ENCODE measurements at places on chromosomes 11 and 22.
A peak's percentile ranks its signal among the peaks of the same experiment; 100 is the strongest.

- DNase-seq = peak; percentile 77
Observed at GRCh38 chr11:57424792-57425564, 1.9 kb downstream of the SLC43A3 start.

DNA sequence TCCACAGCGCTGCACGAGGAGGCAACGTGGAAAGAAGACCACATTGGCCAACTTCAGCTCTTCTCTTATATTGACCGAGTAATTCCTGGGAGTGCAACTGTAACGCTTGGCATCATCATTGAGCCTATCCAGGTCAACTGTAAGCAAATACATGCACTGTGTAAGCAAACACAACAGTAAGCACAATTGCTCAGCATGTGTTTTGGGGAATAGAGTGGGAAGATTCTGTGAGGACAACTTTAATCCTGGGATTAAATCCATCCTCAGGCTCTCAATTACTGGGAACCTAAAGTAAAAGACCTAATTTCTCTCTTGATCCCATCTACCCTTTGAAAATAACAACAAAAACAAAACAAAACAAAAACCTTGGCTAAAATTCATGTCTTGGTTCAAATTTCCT, 109.5 kb upstream of the DDI1 start:
- DNase-seq = no peak

- no peak for DNase-seq
Observed at GRCh38 chr11:33577204-33577603, 123.4 kb downstream of the C11orf91 start.

- no peak for DNase-seq
Observed at GRCh38 chr11:99537681-99538080, 516.9 kb downstream of the CNTN5 start.

- peak; percentile 90 for DNase-seq
Observed at GRCh38 chr11:62546244-62546928, at the start of gene AHNAK. Gene AHNAK, minus strand, starts transcription at chr11:62546806. Its CDS starts 10,708 bp downstream, at chr11:62536098.

- no peak for DNase-seq
Observed at GRCh38 chr22:19878461-19879245, 24.0 kb upstream of the GNB1L start.

GRCh38 chr11:66509131-66509561, 1.3 kb upstream of the BBS1 start:
- DNase-seq = no peak

DNA sequence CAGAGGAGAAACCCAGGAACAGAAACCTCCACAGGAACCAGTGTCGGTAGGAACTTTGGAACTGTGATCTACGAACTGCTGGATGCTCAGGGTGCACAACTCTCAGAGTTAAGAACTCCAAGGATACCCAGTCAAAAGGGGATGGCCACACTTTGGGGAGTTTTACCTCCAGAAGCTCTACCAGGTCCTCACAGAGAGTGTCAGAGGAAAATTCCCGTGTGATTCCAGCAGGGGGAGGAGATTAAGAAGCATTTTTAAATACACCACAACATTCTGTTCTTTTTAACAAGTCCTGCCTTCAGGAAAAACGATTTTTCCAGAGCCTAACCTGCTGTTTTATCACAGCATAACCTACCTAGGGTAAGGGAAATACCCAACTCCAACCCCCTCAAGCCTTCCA, 104.0 kb downstream of the SOX6 start:
- no peak for DNase-seq

GRCh38 chr11:121749691-121750090, 296.9 kb upstream of the SORL1-AS1 start:
- DNase-seq = no peak

- DNase-seq = no peak
Observed at GRCh38 chr11:122803306-122803705, 35.0 kb upstream of the CRTAM start.

DNA sequence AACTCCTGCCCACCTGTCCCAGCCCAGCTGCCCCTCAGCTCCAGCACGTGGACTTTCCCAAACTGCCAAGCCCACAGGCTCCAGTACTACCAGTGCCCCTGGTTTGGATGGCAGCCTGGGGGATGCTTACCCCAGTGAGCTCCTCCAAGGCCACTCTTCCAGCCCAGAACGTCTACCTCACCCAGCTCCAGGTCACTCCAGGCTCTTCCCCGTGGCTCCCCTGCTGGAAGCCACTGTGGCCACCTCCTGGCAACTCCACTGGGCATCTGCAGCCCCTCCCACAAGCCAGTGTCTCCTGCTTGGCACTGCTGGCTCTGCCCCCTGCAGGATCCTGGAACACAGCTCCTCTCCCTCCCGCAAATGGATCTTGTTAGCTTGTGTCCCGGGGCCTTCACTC, 29.3 kb downstream of the LMO1 start:
- DNase-seq = no peak

GRCh38 chr11:84947970-84948580, 679.1 kb downstream of the DLG2 start:
- DNase-seq = no peak

DNA sequence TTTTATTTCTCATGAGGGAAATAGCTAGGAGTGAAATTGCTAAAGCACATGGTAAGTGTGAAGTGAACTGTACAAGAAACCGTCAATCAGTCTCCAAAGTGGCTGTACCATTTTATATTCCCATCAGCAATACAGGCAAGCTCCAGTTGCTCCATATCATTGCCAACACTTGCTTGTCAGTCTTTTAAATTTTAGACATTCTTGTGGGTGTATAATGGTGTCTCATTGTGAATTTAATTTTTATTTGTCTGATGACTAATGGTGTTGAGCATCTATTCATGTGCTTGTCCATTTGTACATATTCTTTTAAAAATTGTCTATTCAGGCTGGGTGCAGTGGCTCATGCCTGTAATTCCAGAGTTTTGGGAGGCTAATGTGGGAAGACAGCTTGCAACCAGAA, 34.1 kb upstream of the SMCO4 start:
- DNase-seq = no peak

DNA sequence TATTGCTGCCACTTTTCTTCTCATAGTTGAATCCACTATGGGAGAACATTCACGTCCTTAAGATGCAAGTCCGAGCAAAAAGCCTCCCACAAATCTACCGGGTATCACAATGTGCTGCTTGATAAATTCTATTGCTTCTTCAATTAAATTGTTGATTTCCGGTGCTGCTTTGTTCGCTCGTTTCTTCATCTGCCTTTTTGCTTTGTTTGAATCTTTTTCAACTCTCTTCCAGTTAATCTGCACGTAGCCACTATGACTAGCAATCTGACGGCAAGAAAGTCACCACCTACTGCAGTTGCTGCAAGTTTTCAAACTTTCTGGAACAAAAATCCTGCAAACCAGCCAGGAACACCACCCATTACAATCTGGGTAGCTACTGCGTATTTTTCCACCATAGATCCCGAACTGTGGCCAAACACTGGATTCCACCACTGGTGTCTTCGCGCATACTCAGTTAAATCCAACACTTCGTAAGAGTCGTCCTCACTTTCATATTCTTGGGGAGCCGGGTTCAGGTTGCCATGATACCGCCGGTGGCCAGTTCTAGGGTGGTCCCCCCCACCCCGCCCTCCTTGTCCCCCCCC, 59.1 kb downstream of the CLMP start:
- peak; percentile 36 for DNase-seq

DNA sequence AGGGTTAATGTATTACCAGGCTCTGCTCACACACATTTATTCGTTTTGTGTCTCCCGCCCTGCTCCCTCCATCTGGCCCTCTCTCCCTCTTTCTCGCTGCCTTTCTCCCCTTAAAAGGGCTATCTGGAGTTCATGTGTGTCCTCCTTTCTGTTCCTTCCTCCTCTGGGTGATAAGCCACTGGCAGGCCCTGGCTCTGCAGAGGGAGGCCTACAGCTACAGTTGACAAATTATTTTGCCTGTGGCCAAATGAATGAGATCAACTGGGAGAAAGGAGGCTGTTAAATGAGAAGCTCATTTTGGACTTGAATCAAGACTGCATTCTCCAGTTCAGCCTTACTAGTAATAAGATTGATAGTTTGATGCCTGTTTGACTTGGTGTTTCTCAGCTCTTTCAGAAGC, 17.5 kb upstream of the OPCML start:
- DNase-seq = no peak

GRCh38 chr11:60932605-60933356, 8.5 kb downstream of the TMEM132A start:
- no peak for DNase-seq

DNA sequence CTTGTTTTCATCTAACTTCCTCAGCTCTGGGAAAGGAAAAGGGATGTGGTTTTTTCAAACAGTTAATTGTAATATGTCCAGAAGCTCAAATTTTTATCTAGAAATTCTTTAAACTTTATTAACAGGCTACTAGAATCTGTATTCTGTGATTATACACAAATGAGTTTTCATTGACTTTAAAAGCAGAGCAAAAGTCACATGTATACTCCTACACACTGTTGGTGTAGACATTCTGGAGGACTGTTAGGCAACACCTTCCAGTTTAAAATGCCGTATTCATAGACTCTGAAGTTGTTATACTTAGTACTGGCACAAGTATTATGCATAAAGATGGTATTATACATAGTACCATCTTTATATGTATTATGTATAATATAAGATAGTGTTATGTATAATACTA, 64.9 kb downstream of the SPECC1L start:
- DNase-seq = no peak

GRCh38 chr11:83702796-83703195, 416.6 kb upstream of the CCDC90B start:
- no peak for DNase-seq

- no peak for DNase-seq
Observed at GRCh38 chr11:72575533-72576242, 98.5 kb downstream of the PDE2A start.

- DNase-seq = no peak
Observed at GRCh38 chr22:36452250-36452977, 29.0 kb downstream of the TXN2 start.

GRCh38 chr11:34432822-34433221, 5.9 kb upstream of the CAT start:
- DNase-seq = no peak

DNA sequence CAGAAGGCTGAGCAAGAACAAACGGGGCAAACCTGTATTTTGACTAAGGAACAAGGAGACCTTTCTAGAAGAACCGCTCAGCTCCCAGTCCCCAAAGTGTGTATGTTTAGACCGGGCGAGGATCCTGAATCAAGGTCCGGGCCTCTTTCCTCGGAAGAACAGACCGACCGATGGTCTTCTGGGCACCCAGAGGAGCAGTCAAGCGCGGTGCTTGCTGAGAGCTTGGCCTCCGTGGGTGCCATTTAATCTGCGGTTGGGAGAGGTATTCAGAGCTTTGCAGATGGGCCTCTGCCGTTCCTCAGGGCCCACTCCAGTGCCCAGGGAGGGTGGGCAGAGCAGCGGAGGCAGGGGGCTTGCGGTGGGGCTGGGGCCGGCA, 26.5 kb upstream of the ATXN10 start:
- no peak for DNase-seq

DNA sequence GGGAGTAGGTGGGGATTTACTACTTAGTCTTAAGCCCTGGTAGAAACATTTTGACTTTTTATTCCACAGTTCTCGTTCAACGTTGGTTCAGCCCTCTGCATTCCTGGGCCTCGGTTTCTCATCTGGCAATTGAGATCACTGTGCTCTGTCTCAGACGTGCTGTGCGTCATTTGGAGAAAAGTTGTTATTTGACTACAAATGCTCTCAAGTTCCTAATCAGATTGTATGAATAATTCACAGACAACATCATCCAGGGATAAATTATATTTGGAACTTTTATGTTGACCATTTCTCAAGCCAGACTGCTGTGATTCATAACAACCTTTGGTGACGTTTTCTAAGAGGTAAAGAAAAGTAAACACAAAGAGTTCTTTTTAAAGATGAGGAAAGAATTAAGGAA, 69.2 kb downstream of the BLID start:
- no peak for DNase-seq

Measured in heart left ventricle (tissue), 16 donors.